ENCODE measurements at places on chromosomes 5 and 9.

- no peak for DNase-seq
These were observed 88.3 kb upstream of the PRDM9 start for GRCh38 chr5:23419115-23419514.

DNA sequence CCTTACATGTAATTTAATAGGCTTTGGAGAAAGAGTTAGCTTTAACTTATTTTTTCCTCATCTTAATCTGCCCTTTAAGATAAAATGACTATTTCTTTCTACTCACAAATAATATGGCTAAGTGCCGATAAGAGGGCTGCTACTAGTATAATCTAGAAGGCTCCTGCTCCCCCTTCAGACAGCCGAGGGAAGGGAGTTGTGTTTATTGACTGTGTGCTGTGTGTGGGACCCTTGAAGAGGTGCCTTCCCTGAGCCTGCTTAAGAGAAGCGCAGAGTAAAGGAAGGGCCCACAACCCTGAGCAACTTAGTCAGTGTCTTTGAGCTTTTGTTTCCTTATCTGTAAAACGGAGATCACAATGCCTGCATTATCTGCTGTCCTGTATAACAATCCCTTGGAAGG lies 28.1 kb upstream of the CKMT2 start:
- no peak for DNase-seq

GRCh38 chr5:56161927-56162326 lies 71.2 kb downstream of the ANKRD55 start:
- DNase-seq: no peak

- peak; percentile 89 for DNase-seq
These were observed 2.7 kb upstream of the LHX2 start for GRCh38 chr9:124008694-124009530.

DNA sequence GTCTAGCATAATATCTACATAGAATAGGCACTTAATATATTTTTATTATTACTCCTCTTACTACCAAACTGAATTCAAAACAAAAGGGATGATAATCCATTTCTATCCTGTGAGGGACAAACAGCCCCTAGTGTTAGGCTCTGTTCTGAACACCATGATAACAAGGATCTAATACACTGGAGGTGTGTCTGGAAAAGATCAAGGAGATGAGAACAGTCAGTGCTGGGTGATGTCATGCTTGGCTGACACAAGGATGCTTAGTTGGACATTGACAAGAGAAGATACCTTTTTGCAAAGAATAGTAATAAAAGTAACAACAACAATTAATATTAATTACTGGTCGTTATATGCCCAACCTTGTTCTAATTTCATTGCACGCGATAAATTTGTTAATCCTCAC lies 458.7 kb downstream of the EBF1 start:
- no peak for DNase-seq

DNA sequence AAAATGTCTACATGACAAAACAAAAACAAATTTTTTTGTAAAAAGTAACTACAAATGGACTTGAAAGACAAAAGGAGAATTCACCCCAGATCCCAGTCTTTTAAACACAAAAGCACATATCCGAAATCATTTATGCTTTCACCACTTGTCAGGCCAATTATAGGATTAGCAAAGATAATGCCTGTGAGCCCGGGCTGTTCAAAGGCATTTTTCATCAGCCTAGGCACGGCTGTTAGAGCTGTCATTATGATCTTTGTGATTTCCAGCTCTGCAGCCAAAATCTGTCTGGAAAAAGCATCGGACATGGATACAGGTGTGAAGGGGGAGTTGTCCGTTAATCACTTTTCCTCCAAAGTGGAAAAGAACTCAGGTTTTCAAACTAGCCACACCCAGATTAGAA lies 23.6 kb upstream of the RAB14 start:
- DNase-seq: no peak

GRCh38 chr5:82073179-82073578 lies 101.4 kb downstream of the ATG10 start:
- no peak for DNase-seq

- no peak for DNase-seq
These were observed at the start of gene AGXT2 for GRCh38 chr5:35047785-35048404. TSS of gene AGXT2 (minus strand) at chr5:35047949. CDS start at chr5:35047892, 57 bp downstream.

GRCh38 chr9:96006961-96007360 lies 131.5 kb downstream of the ERCC6L2 start:
- no peak for DNase-seq

DNA sequence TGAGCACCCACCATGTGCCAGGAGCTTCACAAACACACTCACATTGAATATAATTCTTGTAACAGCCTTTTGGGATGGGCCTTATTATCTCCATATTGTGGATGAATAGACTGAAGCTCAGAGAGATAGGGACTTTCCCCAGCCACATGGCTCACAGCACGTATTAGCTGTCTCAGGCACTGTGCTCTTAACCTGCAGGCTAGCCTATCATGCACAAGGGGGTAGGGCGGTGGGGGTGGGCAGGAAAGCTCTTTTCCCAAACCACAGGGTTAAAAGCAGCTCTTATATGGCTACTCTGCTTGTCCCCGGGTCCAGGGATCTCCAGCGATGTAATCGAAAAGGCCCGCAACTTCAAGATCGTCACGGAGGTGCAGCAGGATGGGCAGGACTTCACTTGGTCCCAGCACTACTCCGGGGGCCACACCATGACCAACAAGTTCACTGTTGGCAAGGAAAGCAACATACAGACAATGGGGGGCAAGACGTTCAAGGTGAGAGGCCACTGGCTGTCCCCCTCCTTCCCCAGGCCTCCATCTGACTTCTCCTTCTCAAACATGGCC lies 2.6 kb downstream of the FABP6 start:
- DNase-seq: no peak

DNA sequence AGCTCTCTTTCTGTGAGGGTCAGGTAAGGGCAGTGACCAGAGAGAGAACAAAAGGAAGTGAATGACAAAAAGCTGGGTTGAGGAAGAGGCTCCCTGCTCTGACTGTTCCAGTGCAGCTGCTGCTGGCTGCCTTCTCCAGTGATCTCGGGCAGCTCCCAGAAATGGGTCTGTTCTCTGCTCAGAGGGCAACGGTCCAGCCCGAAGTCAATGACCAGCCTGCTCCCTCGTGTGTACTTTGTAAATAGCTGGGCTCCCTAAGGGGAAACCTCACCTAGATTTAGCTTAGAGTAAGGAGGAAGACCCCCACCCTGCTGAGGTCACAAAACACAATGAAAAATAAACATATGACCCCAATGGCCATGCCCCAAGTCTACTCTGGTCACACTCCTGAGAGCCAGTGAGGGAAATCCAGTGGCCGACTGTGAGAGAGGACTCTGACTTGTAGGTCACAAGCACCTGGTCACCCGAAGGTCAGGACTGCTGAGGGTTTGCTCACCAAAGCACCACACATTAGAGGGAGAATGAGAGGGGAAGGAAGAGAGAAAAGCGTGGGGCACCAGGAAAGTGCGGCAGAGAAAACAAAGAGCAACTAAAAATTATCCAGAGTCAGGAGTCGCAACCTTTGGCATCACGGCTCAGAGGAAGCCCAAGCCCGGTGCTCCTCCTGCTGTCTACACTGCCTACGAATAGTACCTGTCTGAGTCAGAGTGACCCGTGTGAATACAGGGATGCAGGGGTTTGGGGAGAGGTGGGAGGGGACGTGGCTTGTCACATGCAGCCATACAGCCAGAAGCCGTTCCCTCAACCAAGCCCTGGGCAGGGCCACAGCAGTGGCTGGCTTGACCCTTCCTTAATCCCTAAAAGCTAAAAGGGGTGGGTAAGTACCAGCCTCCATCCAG lies 19.8 kb downstream of the NIPAL4 start:
- DNase-seq: no peak

DNA sequence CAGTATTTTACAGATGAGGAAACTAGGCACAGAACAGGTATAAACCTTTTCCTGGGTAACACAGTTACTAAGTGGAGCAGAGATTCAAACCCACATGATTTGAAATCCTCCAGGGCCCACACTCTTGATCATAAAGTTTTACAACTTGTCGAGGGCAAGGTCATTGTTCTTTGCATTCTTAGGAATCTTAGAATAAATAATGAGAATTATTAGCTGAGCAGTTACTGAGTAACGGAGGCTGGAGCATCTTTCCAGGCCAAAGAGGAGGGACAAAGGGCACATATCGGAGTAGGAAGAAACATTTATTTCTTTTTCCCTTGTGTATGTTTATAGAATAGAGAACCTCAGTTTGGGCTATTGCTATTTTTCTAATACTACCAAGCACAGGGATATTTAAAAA lies 27.1 kb upstream of the F2R start:
- no peak for DNase-seq

DNA sequence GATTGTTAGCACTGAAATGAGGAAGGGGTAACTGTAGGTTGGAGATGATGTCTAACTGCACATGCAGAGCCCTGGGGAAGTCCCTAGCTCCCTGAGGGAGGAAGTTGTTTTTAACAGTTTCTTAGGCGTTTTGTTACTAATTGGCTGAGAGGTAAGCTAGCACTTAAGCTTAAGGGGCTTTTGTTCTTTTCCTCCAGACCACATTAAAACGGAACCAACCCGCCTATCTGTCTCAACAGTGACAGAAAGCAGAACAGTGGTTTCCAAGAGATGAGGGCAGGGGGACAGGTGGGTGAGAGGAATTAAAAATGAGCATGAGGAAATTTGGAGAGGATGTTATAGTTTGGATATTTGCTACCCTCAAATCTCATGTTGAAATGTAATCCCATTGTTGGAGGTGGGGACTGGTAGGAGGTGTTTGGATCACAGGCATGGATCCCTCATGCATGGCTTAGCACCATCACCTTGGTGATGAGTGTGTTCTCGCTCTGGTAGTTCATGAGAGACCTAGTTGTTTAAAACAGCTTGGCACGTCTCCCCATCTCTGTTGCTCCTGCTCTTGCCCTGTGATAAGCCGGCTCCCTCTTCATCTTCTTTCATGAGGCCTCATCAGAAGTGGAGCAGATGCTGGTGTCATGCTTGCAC lies 38.9 kb downstream of the LYRM7 start:
- peak; percentile 61 for DNase-seq

DNA sequence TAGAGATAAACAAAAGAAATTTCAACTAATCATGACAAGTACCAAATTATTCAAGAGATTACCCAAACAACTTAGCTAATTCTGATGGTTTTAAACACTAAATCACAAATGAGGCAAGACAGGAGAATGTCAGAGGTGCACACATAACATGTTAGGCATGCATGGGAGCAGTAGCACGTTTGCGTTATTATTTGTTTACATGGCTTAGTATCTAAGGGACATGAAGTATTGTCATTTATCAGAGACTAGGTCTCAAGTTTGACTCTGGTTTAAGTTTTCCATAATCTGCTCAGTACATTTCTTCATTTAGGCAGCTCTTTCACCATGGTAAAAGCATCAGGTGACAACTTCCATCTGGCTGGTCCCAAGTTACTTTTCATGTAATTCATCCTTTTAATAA lies 244.1 kb upstream of the TNC start:
- no peak for DNase-seq

GRCh38 chr5:82339792-82340191 lies 61.6 kb upstream of the RPS23 start:
- DNase-seq: no peak

GRCh38 chr5:170437621-170438375 lies 48.6 kb upstream of the KCNMB1 start:
- DNase-seq: no peak
